Left colon (tissue), 2 donors: ENCODE measurements at places on chromosomes 5 and 9.

DNA sequence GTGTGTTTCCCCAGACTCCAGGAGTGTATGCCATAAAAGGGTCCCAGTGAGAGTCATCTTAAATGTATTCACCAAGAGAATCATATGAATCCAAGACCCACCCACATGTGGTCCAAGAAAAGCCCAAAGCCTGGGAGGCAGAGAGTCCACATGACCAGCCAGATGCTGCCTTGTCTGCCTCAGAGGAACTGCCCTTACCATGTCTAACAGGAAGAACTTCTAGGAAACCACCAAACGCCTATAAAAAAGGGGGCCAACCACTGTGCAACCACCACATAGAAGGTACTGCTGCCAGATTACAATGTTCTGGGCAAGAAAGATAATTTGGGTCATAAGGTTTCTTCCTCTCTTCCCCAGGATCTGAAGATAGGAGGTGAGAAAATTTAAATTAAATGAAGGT lies 129.8 kb upstream of the SLC24A2 start:
- no peak for DNase-seq

DNA sequence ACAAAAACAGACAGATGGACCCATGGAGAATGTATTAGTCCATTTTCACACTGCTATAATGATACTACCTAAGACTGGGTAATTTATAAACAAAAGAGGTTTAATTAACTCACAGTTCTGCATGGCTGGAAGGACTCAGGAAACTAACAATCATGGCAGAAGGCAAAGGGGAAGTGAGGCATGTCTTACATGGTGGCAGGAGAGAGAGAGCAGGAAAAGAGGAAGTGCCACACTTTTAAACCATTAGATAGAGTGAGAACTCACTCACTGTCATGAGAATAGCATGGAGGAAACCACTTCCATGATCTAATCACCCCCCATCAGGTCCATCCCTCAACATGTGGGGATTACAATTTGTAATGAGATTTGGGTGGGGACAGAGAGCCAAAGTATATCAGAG lies 808.9 kb downstream of the CDH12 start:
- no peak for DNase-seq

- DNase-seq = no peak
Observed at GRCh38 chr9:27673641-27674040, 100.4 kb upstream of the C9orf72 start.

DNA sequence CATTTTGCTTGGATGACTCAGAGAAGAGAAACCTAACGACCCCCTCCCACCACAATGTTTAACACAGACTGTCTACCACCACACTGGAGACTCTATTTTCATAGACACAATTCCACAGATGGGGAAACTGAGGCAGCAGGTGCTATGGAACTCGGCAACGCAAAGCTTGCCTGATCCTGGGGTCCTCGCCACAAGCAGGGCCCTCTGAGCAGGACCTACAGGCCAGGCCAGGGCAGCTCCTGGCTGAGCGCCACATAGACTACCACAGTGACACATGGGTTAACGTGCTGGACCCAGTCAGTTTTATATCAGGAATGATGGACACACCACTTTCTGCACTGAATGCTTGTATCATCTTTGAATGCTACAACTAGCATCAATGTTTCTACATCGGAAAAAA lies 11.8 kb downstream of the IPPK start:
- DNase-seq = no peak

DNA sequence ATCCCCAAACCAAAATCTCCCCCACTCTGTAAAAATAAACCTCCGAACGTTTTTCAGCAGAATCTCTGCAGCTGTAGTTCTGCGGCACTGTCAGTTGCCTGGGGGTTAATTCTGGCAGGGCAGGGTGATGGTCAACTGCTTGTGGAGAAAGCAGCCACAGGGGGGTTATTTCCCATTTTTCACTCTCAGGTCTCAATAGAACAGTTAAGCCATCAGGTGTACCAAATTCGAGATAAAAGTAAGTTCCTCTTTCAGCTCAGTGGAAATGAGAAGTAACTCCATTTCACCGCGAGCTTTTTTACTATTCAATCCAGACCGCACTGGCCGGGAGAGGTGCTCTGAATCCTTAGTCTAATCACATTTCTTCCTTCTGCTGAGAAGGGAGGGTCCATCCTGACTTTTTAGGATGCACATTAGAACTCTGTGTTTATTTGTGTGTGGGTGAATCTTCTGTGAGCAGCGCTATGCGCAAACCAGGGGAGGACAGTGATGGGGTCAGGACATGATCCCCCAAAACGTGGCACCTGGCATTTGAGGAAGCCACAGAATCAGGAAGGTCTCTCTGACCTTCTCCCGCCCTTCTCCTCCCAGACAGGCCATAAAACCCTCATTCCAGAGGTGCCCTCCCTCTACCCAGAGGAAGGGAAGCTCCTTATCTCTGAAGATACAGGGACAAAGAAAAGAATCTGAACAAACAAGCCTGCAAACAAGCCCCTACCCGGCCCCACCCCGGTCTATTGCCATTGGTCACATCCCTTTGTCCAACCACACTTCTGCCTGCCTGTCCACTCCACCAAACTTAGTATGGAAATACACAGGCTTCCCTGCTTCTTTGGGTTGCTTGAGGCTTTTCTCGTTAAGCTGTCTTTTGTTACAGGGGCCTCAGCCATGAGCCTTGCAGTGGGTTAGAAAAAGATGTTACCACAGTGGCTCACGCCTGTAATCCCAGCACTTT lies 229.0 kb downstream of the ROR2 start:
- DNase-seq = no peak

DNA sequence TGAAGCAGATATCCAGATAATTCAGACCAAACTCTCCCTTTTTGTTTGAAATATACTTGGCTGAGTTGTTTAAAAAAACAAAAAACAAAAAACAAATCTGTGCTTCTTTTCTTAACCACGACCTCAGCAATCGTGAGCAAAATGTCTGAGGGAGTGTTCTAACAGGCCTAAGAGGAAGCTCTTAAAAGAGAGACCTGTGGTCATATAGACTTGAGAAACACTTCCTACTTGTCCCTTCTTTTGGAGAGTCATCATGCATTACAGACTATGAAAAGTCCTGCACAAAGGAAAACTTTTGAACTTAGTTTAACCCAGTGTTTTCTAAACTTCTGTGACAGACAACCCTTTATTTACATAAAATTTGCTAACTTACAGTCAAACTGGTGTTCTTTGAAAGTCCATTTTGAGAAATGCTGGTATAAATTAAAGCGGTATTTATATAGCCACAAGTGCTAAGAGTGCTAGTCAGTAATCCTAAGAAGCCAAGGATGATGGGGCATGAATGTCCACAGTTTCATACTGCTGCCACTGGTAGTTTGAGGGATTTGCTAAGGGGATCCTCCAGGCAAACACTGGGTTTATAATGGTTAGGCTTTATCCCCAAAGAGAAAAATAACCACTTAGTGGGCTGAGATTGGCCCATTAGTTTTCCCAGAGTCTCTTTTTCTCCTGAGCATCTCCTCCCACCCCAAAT lies 199.8 kb downstream of the LRRC70 start:
- no peak for DNase-seq

DNA sequence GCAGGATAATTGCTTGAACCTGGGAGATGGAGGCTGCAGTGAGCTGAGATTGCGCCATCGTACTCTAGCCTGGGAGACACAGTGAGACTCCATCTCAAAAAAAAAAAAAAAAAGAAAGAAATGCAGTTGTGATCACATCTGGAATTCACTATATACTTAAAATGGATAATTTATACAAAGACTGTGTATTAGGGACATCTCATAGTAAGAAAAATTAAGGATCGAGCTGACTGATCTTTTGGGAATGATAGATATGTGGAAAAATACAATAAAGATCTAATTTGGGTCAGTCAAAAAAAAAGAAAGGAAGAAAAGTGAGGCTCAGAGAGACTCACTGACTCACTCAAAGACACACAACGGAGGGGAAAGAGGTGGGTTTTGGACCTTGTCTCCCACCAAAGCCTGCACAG lies 73.2 kb upstream of the STXBP1 start:
- DNase-seq = no peak

GRCh38 chr5:157749462-157749799 lies 5.9 kb downstream of the LSM11 start:
- no peak for DNase-seq

DNA sequence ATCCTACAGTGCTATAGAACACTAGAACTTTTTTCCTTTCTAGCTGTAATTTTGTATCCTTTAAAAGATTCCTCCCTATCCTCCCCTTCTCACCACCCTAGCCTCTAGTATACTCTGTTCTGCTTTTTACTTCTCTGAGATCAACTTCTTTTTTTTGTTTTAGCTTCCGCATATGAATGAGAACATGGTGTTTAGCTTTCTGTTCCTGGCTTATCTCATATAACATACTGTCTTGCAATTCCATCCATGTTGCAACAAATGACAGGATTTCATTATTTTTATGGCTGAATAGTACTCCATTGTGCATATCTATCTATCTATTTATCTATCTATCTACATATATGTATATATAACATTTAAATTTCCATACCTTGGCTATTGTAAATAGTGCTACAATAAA lies 126.0 kb upstream of the MAN2A1 start:
- DNase-seq = no peak

GRCh38 chr9:128552153-128552743 lies at the start of gene SPTAN1:
Gene SPTAN1 (plus strand): TSS chr9:128552587. CDS start chr9:128566741, 14,154 bp downstream.
- peak; percentile 92 for DNase-seq

GRCh38 chr5:143828710-143829109 lies 16.7 kb downstream of the HMHB1 start:
- no peak for DNase-seq

DNA sequence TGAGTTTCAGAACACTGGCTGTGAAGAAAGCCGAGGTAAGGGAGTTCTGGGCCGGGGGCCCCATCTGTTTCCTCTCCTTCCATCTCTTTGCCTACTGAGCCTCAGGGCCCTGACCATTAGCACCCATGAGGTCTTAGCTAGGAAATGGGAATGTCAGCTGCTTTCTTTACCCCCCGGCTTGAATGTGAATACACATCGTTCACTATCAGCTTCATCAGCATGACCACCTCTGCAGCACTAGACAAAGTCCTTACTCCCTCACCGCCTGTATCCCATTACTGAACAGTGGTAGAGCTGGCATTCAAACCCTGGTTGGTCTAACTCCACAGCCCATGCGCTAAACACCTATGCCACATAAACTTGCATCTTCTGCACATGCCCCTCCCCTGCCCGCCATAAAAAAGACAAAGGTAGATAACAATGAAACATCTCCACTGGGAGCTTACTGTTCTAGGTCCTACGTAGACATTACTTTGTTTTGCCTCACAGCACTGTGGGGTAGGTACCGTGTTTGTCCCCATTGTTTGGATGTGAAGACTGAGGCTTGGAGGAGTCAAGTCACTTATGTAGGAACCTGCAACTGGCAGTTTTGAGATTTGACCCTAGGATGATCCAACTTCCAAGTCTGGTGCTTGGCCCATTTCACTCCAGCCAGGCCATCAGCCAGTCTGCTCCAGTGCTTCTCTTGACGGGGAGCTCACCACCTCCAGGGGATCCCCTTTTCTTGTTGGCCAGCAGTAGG lies 93.3 kb downstream of the AMBP start:
- DNase-seq = no peak

DNA sequence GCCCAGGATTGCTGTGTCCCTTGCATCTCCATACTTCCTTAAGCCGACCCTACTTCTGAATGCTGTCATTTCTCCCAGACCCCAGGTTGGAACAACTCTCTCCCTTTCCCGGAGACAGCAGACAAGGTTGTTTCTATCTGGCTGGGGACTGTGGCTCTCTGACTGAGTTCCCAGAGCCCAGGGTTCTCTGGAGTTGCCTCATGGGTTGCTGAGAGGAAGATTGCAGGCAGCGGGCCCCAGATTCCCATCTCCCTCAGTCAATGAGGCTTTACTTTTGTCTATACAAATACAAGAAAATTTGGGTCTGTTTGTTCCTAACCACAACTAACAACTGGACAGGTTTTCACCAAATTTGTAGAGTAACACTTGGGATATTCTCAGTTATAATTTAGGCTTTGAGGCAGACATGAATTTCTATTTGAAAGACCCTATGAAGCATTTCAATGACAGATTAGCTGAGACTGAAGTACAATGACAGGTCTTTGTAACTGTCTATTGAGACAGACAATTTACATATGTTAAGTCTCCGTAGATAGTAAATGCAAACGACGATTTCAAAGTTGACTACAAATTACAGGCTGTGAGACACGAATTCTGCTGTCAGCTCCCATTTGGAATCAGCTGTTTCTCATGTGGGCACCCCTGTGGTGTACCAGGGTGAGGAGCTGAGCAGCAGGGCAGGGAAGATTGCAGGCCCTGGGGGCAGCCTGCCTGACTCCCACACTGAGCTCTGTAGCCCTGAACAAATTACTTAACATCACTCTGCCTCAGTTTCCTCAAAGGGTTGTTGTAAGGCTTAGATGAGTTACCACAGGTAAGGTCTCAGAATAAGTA lies 107.5 kb downstream of the ATP10B start:
- no peak for DNase-seq

DNA sequence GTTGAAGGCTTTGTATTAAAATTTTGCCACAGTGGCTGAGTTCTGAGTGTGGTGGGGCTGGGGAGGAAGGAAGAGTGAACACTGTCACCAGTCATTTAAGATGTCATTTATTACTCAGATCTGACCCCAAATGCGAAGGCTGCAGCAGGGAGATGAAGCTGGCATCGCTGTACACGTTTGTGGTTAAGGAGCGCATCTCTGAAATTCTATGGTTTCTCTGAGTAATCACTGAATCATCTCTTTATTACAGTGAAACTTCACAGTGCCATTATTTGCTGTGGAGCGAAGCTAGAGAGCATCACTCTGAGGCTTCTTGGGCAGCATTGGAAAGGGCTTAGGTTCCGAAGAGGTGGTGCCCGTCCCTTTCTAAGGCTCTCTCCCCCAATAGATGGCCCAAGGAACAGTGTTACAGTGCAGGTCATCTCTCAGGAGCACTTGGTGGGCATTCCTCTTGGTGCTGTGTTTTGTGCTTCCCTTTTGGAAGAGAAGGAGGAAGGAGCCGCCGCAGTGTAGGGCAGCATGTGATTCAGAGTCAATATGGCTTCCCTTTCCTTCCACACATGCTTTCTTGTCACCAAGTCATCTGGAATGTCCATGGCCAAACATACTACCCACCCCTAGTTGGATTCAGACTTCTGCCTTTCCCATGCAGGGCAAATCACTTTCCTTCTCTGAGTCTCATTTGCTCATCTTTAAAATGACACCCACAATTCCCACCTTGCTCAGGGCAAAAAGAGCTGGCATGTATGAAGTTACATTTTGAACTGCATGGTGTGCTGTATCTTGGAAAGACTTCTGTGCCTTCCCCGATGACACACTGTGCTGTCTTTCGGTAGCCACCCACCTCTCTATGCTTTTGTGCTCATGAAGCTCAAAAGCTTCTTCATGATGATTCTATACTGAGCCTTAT lies 9.3 kb upstream of the TEX48 start:
- no peak for DNase-seq
